Hematopoietic multipotent progenitor cell treated with erythropoietin and hydrocortisone succinate and interleukin-3 and kit ligand, for 15 days (in vitro differentiated cells): ENCODE measurements at places on chromosomes 2 and 18.
A peak's percentile ranks its signal among the peaks of the same experiment; 100 is the strongest.

DNA sequence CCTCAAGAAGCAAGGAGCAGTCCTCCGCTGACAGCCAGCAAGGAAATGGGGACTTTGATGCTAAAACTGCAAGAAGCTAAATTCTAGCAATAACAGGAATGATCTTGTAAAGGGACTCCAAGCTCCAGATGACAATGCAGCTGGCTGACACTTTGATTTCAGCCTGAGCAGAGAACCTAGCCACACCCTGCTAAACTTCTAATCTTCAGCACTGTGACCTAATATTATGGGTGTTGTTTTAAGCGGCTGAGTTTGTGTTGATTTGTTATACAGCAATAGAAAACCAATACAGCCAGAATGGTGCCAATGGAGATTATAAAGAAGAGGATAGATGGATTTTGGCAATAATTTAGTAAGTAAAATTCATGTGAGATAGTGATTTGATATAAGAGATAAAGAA is 196.7 kb upstream of the SPHKAP start:
- DNase-seq: no peak

GRCh38 chr2:84865181-84865783 is 15.6 kb downstream of the TRABD2A start:
- no peak for DNase-seq

DNA sequence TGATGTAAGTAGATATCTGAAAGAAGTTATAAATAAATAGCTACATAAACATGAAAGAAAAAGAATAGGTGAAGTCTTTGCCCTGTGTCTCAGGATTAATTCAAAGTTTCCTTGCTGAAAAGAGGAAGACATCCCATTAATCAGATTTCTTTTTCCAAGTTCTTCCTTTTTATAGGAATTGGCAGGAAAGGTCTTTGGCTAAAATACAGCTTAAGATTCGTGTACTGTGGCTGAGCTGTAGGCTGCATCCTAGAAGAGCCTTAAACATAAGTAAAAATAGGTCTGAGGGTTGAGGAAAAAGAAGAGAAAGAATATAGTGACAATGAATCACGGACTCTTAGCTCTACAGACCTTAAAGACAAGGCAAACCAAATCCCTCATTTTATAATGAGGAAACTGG is 579.9 kb downstream of the NRXN1 start:
- no peak for DNase-seq

DNA sequence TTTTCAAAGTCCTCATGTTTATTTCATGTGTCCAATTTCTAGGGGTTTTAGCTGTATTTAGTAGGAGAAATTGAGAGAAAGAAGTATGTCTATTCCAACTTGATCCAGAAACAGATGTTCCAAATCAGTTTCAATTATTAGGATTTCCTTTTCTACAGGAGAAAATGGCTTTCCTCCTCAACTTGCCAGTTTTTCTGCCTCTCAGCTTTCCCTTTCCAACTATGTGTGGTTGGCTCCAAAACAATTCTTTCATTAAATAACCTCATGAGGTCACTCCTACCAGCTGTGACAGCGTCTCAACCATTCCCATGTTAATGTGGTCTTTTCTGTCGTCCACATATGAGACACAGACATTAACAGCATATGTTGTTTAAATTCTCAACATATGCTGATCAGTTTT is 13.1 kb downstream of the XIRP2 start:
- DNase-seq: no peak

DNA sequence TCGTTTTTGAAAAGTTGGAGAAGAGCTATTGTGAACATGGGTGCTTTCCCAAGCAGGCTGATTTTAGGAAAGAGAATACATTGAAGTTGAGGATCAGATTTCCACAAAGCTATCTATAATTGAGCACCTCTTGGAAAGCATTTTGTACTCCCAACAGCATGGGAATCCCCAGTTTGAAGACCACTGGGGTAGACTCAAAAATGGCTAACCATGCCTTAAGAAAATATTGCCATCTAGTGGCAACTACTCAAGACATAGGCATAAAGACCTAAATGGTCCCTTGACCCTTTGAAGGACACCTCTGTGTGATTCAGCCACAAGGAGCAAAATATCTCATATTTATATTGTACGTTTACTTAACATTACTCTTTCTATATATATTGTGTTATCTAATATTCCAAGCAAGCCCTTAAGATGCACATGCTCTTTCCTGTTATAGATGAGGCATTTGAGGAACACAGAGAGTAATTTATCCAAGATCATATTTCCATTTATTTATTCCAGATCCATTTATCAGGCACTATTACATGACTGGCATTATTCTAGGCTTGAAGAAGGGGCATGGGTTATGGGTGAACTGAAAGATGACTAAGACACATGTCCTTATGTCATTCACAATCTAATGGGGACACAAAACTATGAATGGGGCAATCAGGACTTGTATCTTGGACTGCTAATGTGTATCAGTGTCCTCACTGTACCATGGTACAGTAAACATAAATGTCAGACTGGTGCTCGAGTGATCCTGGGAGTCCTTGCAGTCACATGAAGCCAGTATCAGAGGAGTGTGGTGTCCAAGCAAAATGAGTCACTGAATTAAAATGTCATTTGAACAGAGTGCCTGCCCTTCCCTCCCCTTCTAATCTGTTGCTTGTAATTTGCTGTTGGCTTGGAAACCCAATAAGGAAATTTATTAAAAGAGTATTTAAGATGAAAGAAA is 121.0 kb upstream of the XPO1 start:
- DNase-seq: peak; percentile 34

- no peak for DNase-seq
Measured at GRCh38 chr2:47041063-47041462, 114.0 kb downstream of the STPG4 start.

GRCh38 chr2:96291751-96292150 is 13.6 kb downstream of the SNRNP200 start:
- DNase-seq: no peak

- DNase-seq: no peak
Measured at GRCh38 chr2:112147382-112148168, 9.4 kb downstream of the FBLN7 start.

GRCh38 chr2:193112986-193113385 is 918.3 kb upstream of the TMEFF2 start:
- DNase-seq: no peak

DNA sequence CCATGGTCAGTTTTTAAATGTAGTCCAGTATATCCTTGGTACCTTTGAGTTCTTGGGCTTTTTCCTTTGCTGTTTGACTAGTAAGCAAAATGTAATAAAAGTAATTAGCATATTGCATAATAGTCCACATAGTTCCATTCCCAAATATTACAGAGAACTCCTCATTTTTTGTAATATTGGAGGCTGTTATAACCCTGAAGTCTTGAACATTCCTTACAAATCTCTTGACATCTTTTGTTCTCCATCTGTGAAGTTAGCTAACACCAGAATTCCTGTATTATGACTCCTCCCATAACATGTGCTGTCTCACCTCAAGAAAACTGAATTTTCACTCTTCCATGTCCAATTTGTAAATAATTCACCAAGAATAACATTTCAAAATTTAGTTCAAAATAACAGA is 17.1 kb downstream of the CREB1 start:
- no peak for DNase-seq

GRCh38 chr2:62845256-62845655 is 139.7 kb downstream of the EHBP1 start:
- DNase-seq: no peak

GRCh38 chr2:109290887-109291643 is 162.1 kb downstream of the SH3RF3 start:
- DNase-seq: no peak

GRCh38 chr2:118939994-118940393 is 2.0 kb upstream of the MARCO start:
- DNase-seq: no peak

- no peak for DNase-seq
Measured at GRCh38 chr2:96107708-96108065, 8.7 kb downstream of the ADRA2B start.

GRCh38 chr2:232042911-232043574 is 81.5 kb downstream of the DIS3L2 start:
- no peak for DNase-seq

- DNase-seq: no peak
Measured at GRCh38 chr2:146128216-146128615, 1608.3 kb upstream of the ZEB2 start.

- DNase-seq: no peak
Measured at GRCh38 chr2:238635647-238636051, 208.9 kb downstream of the ASB1 start.

GRCh38 chr2:148725564-148725963 is 81.0 kb downstream of the EPC2 start:
- DNase-seq: no peak

GRCh38 chr2:10002109-10002508 is 41.2 kb upstream of the KLF11 start:
- no peak for DNase-seq

DNA sequence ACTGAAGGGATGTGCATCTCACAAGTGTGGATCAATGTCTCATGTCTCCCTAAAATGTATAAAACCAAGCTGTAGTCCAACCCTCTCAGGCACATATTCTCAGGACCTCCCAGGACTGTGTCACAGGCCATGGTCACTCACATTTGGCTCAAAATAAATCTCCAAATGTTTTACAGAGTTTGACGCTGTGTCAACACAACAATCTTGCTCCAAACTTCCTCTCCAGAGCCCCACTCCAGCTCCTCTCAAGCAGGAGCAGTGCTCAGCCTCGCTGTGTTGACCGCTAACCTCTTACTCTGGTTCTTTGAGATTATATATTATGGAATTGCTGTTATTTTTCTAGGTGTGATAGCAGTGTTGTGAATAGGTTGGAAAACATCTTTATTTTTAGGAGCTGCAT is 56.2 kb downstream of the CYP27C1 start:
- DNase-seq: no peak

- DNase-seq: no peak
Measured at GRCh38 chr2:127261804-127262406, 32.0 kb downstream of the ERCC3 start.

DNA sequence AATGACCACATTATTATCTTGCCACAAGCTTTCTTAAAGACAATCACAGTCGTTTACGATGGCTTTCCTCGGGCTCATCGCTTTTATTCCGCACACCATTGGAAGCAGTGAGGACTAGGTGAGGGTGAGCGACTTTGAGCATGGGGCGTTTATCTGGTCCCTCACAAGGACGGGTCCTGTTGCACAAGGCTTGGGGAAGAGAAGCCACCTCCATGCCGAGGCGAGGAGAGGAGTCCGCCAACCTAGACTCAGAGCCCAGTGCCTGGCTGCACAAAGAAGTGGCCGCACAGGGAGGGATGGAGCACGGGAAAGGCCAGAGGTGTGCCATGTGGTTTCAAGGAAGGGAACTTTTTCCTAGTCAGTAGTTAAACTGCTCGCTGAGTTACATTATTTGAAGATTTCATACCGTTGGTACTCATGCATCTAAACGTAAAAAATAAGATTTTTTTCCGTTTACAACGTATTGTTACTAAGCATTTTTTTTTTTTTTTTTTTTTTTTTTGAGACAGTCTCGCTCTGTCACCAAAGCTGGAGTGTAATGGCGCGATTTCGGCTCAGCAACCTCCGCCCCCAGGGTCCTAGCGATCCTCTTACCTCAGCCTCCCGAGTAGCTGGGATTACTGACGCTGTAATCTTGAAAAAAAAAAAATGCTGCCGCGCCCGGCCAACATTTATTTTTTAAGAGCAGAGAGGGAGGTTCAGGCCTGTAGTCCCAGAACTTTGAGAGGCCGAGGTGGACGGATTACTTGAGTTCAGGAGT is 849 bp upstream of the CYP27C1 start:
- no peak for DNase-seq

DNA sequence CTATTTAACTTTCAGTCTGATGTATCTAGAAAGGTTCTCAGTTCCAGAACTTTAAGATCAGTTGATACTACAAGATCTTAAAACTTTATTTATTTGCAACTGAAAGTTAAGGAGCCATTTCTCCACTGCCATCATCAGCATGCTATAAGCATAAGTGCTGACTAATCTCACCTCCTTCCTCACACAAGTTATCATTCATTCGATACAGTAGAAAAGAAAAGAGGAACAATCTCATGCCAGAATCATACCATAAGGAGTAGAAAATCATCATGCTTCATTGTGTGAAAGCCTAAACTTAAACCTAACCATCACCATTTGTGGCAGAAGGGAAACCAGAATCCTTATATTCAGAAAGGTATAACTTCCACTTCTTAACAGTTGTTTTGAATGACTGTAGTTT is 176.6 kb upstream of the NRXN1 start:
- no peak for DNase-seq

DNA sequence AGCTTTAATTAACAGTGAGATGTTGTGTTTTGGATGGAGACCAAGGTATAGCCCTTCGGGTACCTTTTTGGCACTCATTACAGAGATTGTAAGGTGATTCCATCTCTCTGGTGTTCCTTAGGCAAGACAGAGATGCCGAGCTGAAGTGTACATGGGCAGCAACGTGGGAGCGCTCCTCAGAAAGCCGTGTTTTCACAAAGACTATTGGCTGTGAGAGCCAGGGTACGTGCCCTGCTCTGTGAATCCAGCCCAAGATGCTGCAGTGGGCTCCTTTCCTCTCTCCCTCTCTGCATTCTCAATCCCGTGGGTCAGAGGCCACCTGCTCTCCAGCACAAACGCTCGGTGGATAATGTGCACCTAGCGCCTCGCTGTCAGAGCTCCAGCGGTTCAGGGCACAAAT is 203.0 kb upstream of the EPHA4 start:
- DNase-seq: no peak

- DNase-seq: no peak
Measured at GRCh38 chr2:230913406-230914143, 11.5 kb downstream of the GPR55 start.
